ENCODE measurements at places on chromosomes 2 and 18.
A peak's percentile ranks its signal among the peaks of the same experiment; 100 is the strongest.

DNA sequence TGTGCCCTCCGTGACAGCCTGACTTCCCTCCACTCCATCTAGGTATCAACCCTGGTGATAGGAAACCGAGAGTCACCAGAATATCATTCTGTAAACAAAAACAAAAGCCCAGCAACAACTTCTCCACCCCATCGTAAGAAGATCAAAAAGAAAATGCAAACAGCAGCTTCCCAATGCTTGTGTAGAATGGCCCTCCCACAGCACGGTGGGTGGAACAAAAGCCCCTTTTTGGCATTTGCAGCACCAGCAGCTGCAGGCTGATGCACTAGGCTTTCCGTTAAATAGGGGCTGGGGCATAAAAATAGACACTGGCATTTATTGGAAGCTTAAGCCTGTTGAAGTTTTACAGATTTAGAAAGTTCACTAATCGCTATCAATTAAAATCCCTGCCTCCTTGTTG, 513.0 kb downstream of the GALR1 start:
- H3K27ac ChIP-seq, result no peak overlapping the region
- H3K27me3 ChIP-seq, result peaks cover 4% of the 10 kb centered on the region
- no peak overlapping the region for H3K4me3 ChIP-seq
- no peak for DNase-seq
- H3K36me3 ChIP-seq, result no peaks in the 10 kb centered on the region

DNA sequence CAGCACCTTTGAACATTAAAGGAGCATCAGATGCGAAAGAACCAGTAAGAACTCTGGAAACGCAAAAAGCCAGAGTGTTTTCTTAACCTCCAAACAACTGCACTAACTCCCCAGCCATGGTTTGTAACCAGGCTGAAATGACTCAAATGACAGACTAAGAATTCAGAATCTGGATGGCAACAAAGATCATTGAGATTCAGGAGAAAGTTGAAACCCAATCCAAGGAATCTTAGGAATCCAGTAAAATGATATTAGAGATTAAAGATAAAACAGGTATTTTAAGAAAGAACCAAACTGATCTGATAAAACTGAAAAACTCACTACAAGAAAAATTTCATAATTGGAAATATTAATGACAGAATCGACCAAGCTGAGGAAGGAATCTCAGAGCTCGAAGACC, 116.7 kb downstream of the PTRHD1 start:
- H3K4me3 ChIP-seq, result no peak overlapping the region
- no peaks in the 10 kb centered on the region for H3K27me3 ChIP-seq
- H3K36me3 ChIP-seq, result peaks cover 7% of the 10 kb centered on the region
- no peak for DNase-seq
- H3K4me1 ChIP-seq, result no peaks in the 10 kb centered on the region

DNA sequence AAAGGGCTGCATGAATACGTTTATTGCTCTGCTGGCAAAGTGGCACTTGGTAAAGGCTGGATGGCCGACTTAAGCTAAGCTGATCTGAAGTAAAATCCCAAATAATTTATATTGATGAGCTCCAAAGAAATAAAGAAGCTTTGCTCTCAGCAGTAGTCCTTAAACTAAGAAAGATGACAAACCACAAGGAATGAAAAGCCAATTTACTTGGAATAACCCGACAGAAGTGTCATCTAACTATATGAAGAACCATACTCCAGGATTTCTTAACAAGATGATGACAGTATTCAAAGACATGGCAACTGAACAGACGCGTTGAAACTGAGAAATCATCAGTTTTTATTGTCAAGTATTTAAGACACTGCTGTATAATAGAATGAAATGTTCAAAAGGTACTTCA, 294.1 kb downstream of the PDE11A start:
- H3K27ac ChIP-seq, result no peak overlapping the region
- H3K4me1 ChIP-seq, result no peaks in the 10 kb centered on the region
- no peaks in the 10 kb centered on the region for H3K27me3 ChIP-seq
- H3K4me3 ChIP-seq, result no peak overlapping the region

GRCh38 chr18:68426731-68427315, 288.1 kb downstream of the TMX3 start:
- H3K4me1 ChIP-seq, result peaks cover 6% of the 10 kb centered on the region
- no peaks in the 10 kb centered on the region for H3K36me3 ChIP-seq
- no peak overlapping the region for H3K4me3 ChIP-seq
- peak overlapping the region; percentile 25 for H3K27ac ChIP-seq
- H3K27me3 ChIP-seq, result no peaks in the 10 kb centered on the region
- peak; percentile 66 for DNase-seq

GRCh38 chr2:235674812-235675211, 181.0 kb downstream of the AGAP1 start:
- H3K4me3 ChIP-seq, result no peak overlapping the region
- H3K27me3 ChIP-seq, result no peaks in the 10 kb centered on the region
- no peaks in the 10 kb centered on the region for H3K36me3 ChIP-seq
- H3K4me1 ChIP-seq, result peaks cover 2% of the 10 kb centered on the region
- H3K27ac ChIP-seq, result no peak overlapping the region
- no peak for DNase-seq

- peak; percentile 66 for DNase-seq
- no peak overlapping the region for H3K27ac ChIP-seq
- no peaks in the 10 kb centered on the region for H3K4me1 ChIP-seq
- H3K4me3 ChIP-seq, result no peak overlapping the region
- H3K36me3 ChIP-seq, result no peaks in the 10 kb centered on the region
- no peaks in the 10 kb centered on the region for H3K27me3 ChIP-seq
These were observed 71.1 kb upstream of the SH3BP4 start for GRCh38 chr2:234880551-234881211.

GRCh38 chr18:49285627-49286026, 174.8 kb downstream of the DYM start:
- H3K4me1 ChIP-seq, result peaks cover 2% of the 10 kb centered on the region
- no peak overlapping the region for H3K4me3 ChIP-seq
- DNase-seq, result no peak
- no peaks in the 10 kb centered on the region for H3K27me3 ChIP-seq
- H3K27ac ChIP-seq, result no peak overlapping the region

- H3K27me3 ChIP-seq, result peaks cover 3% of the 10 kb centered on the region
- H3K36me3 ChIP-seq, result no peaks in the 10 kb centered on the region
- H3K4me3 ChIP-seq, result no peak overlapping the region
- H3K27ac ChIP-seq, result no peak overlapping the region
- DNase-seq, result no peak
These were observed 184.0 kb upstream of the CHAC2 start for GRCh38 chr2:53583583-53583982.

- no peaks in the 10 kb centered on the region for H3K4me1 ChIP-seq
- no peak overlapping the region for H3K4me3 ChIP-seq
- no peak overlapping the region for H3K27ac ChIP-seq
- DNase-seq, result no peak
These were observed 10.9 kb upstream of the DLX2 start for GRCh38 chr2:172113617-172114016.

Data from small intestine (tissue), 16 donors.